A549 treated with ZK216348 at 1 μM for 4 hours (cell line): ENCODE measurements at places on chromosomes 13 and 19. TPM values are rescaled to one million over a fixed set of nuclear protein-coding genes. Genes with fewer than 3 reads are reported as not detected.

The ODAD3 gene
- total RNA-seq: 1.1 to 2.1 TPM (median 1.3 TPM) in 5 replicates

The PSPN gene
- 0.50 to 1.1 TPM (median 0.69 TPM) in 5 replicates for total RNA-seq

The C5AR1 gene
- total RNA-seq: 1.6 to 3.0 TPM (median 2.5 TPM) in 5 replicates

The STXBP2 gene
- 26.8 to 46.6 TPM (median 39.2 TPM) in 5 replicates for total RNA-seq

The LRRC4B gene
- total RNA-seq: 0.38 to 0.68 TPM (median 0.58 TPM) in 5 replicates

The STK24 gene
- 47.3 to 70.2 TPM (median 55.1 TPM) in 5 replicates for total RNA-seq

The ACER1 gene
- total RNA-seq: not detected in 5 replicates

The PRRG2 gene
- total RNA-seq: 0.39 to 1.1 TPM (median 0.94 TPM) in 5 replicates

The EID2B gene
- 5.0 to 10.8 TPM (median 10.0 TPM) in 5 replicates for total RNA-seq

The ZNF681 gene
- total RNA-seq: not detected in 5 replicates

The MED29 gene
- 57.7 to 76.7 TPM (median 68.7 TPM) in 5 replicates for total RNA-seq

The SELENOV gene
- not detected in 5 replicates for total RNA-seq

The MAST1 gene
- total RNA-seq: 0.98 to 2.5 TPM (median 2.5 TPM) in 5 replicates

The DPF1 gene
- total RNA-seq: 3.6 to 5.8 TPM (median 4.8 TPM) in 5 replicates

The HSH2D gene
- 0.11 to 0.19 TPM in 2 of 5 replicates, not detected in the others for total RNA-seq

The BLOC1S3 gene
- total RNA-seq: 13.7 to 22.6 TPM (median 17.2 TPM) in 5 replicates

The SLC10A2 gene
- total RNA-seq: not detected in 5 replicates

The PIP5K1C gene
- total RNA-seq: 6.0 to 16.0 TPM (median 14.2 TPM) in 5 replicates

The RFPL4A gene
- 0.28 to 1.1 TPM (median 0.51 TPM) in 4 of 5 replicates, not detected in the other for total RNA-seq

The OR7A5 gene
- total RNA-seq: not detected in 5 replicates

The TMPRSS9 gene
- total RNA-seq: 0.04 TPM in 1 of 5 replicates, not detected in the others

The ZNF835 gene
- not detected in 5 replicates for total RNA-seq

The ARHGAP45 gene
- total RNA-seq: 1.5 to 4.0 TPM (median 3.6 TPM) in 5 replicates

The TPTE2 gene
- total RNA-seq: not detected in 5 replicates

The ZNF85 gene
- 0.16 TPM in 1 of 5 replicates, not detected in the others for total RNA-seq

The ANGPTL8 gene
- not detected in 5 replicates for total RNA-seq

The OSCAR gene
- total RNA-seq: 0.25 to 0.41 TPM (median 0.33 TPM) in 5 replicates

The KIR2DL1 gene
- total RNA-seq: not detected in 5 replicates

The PDE4A gene
- total RNA-seq: 2.9 to 5.3 TPM (median 4.7 TPM) in 5 replicates

The MYO16 gene
- total RNA-seq: 0.08 to 0.09 TPM in 2 of 5 replicates, not detected in the others

The TEX26 gene
- total RNA-seq: not detected in 5 replicates

The RNF225 gene
- total RNA-seq: not detected in 5 replicates
